ENCODE measurements at places on chromosomes 2 and 18.

- no peak for DNase-seq
Observed at GRCh38 chr2:138615257-138615656, 113.7 kb downstream of the SPOPL start.

DNA sequence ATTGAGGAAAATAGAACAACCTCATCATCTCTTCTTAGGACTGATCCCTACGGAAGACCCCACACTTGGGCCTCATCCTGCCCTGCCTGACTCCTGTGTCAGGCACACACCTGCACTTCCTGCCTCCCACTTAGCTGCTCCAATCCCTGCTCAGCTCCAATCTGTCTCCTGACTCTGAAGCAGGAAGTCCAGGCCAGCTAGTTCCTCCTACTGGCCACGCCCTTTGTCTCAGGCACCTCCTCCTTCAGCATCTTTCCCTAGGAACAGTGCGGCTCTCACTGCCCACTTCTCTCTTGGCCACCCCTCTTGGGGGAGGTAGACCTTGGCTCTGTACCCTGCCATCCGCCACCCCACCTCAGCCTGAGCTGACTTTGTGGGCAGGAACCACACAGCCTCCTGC is 135.8 kb downstream of the CELF4 start:
- DNase-seq: no peak

GRCh38 chr2:206814498-206814897 is 49.1 kb downstream of the FASTKD2 start:
- DNase-seq: no peak

GRCh38 chr2:204255071-204255470 is 290.2 kb upstream of the PARD3B start:
- DNase-seq: no peak

GRCh38 chr2:121192576-121192975 is 92.4 kb downstream of the TFCP2L1 start:
- no peak for DNase-seq

DNA sequence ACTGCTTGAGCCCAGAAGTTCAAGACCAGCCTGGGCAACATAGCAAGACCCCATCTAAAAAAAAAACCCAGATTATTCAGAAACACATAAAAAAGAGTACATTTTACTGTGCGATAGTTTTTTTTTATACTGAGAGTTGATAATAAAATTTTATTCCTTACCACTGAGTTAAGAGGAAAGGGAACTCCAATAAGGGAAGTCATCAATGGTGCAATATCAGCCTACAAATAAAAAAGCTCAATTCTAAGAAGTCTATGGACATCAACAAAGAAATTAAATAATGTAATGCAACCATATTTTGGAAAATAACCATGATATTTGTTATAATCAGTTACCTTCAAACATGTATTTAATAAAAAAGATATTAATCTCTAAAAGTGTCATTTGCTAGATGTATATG is 46.6 kb downstream of the PIGN start:
- no peak for DNase-seq

DNA sequence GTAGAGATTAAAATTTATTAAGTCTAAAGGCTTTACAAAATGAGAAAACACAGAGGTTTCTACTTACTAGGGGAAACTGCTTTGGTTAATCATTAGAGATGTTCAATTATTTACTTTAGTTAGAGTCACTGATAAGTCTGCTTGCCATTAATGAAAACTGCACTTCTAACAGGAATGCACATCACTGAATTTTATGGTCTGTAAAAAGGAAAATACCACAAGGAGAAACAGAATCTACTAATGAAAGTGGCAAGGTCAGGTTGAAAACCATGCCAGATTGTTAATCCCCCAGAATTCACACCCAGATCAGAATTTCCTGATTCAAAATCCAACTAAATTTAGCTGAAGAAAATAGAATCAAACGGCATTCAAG is 90.5 kb upstream of the GRB14 start:
- no peak for DNase-seq

DNA sequence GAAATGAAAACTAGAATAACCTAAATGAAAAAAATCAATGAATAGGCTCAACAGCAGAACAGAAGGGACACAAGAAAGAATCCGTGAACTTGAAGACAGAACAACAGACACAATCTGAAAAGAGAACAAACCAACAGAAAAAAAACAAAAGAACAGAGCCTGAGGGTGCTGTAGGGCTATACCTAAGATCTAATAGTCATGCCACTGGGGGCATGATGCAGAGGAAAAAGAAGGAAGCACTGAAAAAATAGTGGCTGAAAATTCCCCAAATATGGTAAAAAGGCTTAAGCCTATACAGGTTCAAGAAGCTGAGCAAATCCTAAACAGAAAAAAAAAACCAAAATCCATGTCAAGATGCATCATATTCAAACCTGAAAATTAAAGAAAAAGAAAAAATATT is 50.3 kb downstream of the KANSL3 start:
- no peak for DNase-seq

DNA sequence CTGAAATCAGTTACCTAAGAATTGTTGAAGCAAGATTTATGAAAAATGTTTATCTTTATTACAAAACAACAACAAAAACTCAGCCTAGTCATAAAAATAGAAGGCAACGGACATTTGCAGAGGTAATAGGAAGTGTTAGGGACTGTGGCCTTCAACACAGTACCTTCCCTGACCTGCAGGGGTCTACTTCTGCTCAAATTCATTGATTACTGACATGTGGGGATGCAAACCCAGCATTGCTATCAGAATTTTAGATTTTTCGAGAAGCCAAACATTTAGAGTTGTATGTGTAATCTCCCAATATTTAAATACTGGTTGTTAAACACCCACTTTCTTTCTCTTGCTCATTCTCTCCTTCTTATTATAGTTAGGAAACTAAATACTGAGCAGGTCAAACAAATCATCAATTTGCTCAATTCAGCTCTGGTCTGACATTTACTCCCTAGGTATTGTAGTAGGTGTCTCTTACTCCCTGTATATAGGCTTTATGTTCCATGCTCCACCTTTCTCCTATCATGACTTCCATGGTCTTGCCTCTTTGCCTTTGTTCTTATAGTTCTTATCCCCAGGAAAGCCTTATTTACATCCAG is 198.5 kb downstream of the UBE2E3 start:
- DNase-seq: peak; percentile 11

DNA sequence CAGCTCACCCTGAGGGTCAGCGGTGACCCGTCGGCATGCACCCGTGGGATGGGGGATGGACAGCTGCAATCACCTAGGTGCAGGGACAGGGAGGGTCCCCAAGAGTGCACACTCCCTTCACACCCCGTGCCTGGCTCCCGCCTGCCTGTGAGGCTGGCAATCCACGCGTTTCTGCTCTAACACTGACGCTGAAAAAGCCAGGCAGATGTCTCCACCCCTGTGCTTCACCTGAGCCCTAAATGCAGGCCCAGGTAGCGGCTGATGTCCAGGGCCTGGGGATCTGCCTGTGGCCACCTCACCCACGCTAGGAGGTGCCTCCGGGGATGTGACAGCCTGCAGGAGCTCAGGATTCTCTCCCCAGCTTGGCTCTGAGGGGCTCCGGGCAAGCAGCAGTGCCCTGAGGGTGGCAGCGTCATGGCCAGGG is 212.0 kb upstream of the SALL3 start:
- no peak for DNase-seq

GRCh38 chr18:23882616-23883276 is 131.8 kb upstream of the TTC39C start:
- no peak for DNase-seq

DNA sequence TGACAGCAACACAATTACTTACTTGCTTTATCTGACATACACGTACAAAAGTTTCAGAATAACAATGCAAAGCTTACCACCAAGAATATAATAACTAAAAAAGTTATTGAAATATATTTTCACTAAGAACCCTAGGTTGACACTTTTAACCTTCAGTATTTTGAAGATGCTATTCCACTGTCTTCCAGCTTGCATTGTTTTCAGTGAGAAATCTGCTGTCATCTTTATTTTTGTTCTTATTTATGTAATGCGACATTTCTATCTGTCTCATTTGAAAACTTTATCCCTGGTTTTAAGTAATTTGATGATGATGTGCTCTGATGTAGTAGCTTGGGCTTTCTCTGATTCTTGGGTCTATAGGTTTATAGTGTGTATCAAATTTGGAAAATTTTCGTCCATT is 165.0 kb upstream of the SMIM21 start:
- DNase-seq: no peak

GRCh38 chr2:14219306-14219705 is 413.2 kb upstream of the LRATD1 start:
- no peak for DNase-seq

DNA sequence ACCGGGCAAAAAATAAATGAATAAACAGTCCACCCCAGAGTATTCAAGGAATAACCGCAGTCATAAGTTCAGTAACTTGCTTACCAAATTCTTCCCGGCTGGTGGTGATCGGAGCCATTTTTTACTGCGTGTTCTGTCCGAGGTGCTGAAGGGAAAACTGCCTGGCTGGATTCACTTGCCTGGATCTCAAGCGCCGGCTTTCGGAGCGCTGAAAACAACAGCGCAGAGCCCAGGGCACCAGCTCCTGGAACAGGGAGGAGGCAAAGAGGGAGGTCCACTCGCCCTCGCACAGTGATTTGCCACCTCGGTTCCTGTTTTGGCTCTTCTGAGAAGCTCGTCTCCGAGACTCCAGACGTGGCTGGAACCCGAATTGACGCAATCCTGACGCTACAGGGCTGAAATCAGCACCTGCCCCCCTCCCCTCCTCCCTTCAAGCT is at the start of gene SYT4:
Gene SYT4 (minus strand): TSS at position 327 of the 437 bp plus-strand sequence. CDS start 209 bp downstream, at position 118.
- no peak for DNase-seq

DNA sequence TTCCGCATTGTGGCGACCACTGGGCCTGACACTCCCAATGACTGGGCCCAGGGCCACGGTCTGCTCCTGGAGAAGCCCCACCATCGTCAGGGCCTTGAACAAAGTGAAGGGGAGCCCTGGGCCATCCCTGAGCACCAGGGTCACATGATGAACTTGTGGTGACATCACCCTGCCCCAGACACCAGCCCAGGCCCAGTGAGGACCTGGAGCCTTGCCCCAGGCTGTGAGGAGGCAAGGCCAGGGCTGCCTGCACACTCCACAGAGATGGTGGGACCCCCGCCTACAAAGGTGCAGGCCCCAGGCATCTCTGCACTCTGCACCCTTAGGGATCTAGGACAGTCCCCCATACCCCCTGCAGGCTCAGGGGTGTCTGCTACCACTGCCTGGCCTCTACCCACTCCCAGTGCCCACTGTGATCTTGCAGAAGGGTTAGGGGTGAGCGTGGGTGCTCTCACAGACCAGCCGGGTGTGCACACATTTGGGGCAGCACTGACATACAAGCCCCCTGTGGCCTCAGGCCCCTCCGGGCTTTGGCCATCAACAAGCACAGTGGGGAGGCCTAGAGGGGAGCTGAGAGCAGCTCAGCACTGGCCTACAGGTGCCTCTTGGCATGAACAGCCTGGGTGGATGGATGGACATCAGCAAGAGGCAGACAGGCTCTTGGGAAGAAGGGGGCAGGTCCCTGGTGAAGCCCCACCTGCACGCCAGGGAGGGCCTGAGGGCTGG is 624.0 kb upstream of the LRRTM4 start:
- no peak for DNase-seq

- DNase-seq: no peak
Observed at GRCh38 chr2:172775319-172775718, 39.7 kb downstream of the RAPGEF4 start.

GRCh38 chr2:144711084-144711483 is 191.2 kb upstream of the ZEB2 start:
- DNase-seq: no peak

- DNase-seq: no peak
Observed at GRCh38 chr18:45066886-45067285, 386.2 kb downstream of the SETBP1 start.

DNA sequence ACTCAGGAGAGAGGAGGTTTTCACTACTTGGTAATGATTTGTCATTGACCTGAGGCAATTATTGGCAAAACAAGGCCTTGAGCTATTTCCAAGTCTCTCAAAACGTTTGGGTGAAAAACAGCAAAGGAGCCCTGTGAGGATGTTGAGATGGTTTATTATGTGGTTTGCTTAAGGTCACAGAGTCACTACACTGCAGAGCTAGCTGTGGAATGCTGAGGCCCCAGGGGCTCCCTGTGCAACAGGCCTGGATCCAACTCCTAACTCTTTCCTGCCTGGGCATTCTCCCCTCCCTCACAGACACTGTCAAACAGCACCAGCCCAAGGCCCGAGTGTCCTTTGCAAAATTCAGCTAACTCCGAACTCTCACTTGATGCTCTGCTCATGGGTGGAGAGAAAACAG is 754.6 kb upstream of the SOX11 start:
- no peak for DNase-seq

- DNase-seq: no peak
Observed at GRCh38 chr2:172438741-172439508, 11.5 kb downstream of the ITGA6 start.

DNA sequence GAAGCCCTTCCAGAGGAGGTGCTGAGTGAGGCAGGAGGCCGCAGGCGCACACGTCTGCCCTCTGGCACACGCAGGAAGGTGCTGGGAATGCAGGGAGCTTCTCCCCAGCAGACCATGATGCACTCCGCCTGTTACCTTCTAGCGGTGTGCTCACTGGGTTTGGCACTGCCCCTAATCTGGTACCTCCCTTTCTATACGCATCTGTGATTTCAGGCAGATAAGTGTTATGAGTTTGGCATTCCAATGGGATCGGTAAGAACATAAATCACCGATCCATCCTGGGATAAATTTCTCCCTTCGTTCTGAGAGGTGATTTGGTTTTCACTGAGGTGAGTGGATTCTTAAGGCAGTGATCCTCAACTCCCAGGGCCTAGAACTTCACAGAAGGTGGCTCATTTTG is 34.6 kb downstream of the ODC1 start:
- no peak for DNase-seq

DNA sequence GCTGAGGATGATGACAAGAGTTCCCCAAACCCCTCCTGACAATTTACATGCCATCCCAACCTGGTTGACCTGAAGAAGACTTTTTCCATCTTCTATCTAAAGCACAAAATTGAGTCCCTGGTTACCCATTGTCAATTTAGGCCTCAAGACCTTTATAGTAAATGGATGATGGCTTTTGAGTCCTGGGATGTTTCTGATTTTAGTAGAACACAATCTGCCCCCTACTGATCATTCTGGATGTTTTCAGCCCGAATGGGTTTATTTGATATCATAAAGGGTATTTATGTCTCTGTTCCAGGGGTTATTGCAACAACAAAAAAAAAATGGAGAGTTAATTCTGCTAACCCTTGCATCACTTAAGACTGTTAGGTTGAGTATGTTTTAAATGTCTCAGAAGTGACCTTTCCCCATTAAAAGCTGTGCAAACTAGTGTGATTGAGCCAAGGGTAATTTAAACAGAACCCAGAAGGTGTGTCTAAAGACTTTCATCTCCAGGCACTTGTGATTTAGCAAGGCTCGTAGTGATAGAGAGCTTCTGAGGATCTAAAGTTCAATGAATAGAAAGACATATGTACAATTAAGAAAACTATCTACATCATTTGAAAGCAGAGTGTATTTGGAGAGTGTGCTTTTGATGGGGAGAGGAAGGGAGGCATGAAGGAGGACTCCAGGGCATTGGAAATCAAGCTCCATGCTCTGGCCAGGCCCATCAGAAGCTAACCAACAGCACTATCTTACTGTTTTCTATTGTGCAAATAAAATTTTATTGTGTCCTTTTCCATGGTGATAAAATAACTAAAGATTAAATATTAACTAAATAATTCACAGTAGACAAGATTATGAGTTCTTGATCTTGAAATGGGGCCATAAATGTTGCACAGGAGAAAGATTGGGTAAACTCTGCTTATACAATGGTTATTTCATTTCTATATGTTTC is 96.6 kb upstream of the NOSTRIN start:
- DNase-seq: no peak
